Stimulated activated CD8-positive, alpha-beta memory T cell treated with anti-CD3 and anti-CD28 coated beads, Interleukin-12 subunit alpha, Interleukin-12 subunit beta, amount 100 ng/mL, for 1 hour (primary cell): ENCODE measurements at places on chromosomes 2 and 18.

DNA sequence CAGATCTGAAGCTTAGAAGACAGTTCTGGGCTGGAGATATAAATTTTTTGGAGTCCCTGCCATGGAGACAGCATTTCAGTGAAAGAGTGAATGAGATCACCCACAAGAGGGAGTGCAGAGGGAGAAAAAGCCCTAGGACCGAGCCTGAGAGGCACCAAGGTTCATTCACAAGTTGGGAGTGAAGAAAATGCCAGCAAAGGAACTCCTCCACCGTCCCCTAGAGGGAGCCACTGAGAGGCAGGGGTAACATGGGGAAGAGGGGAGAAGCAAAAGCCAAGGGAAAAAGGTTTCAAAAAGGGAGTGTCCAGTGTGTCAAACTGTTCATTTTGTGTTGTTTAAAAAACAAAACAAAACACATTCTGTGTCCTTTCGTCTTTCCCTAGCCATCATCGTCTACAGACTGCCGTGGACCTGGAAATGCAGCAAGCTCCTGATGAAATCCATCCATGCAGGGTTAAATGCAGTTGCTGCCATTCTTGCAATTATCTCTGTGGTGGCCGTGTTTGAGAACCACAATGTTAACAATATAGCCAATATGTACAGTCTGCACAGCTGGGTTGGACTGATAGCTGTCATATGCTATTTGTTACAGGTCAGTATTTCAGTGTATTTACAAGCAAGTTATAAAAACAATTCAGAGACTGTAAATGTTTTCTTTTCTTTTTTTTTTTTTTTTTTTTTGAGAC lies 19.1 kb downstream of the CYBRD1 start:
- no peak for DNase-seq

- no peak for DNase-seq
These were observed 2.5 kb upstream of the SPP2 start for GRCh38 chr2:234048049-234048448.

- no peak for DNase-seq
These were observed 114.0 kb downstream of the SP3 start for GRCh38 chr2:173851141-173851641.

GRCh38 chr2:42314892-42315468 lies 46.0 kb downstream of the COX7A2L start:
- no peak for DNase-seq

DNA sequence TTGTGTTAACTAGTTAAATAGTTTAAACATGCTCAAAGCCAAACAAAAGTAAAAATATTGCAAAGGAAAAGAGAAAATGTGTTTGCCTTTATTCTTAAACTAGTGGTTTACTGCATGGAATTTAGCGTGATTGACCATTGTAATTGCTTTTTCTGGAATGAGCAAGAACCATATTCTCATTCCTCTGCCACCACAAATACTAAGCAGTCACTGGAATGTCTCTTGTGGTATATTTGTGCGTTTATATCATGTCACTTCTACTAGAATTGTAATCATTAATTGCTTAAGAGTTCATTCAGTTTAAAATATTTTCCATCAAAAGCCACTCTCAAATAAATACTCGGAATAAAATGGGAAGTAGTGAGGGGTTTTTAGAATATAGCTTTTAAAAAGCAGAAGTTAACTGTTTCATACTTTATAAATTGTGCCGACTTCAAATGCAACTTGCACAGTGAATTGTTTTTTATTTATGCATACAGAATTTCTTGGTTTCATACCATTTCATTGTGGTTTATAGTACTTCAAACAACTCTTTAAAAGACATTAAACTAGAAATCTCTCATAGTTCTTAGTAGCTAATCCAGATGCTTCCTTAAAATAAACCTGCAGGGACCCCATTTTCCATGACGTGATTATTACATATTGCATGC lies 288.1 kb downstream of the EPHA4 start:
- DNase-seq = no peak

DNA sequence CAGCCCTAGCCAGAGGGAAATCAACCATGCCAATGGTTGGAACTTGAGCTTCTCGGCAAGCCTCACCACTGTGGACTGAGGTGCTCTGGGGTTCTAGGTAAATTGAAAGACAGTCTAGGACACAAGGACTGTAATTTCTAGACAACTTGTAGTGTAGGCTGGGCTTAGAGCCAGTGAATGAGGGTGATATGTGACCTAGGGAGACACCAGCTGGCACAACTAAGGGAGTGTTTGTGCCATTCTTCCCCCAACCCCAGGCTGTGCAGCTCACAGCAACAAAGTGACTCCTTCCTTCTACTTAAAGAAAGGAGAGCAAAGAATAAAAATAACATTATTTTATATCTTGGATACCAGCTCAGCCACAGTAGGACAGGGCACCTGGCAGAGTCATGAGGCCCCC lies 1690.7 kb upstream of the TMEFF2 start:
- DNase-seq = no peak

GRCh38 chr2:233470839-233471238 lies 95.7 kb downstream of the USP40 start:
- no peak for DNase-seq
